ENCODE measurements at places on chromosomes 16 and 17. TPM values are rescaled to one million over a fixed set of nuclear protein-coding genes. Genes with fewer than 3 reads are reported as not detected.

- ATAC-seq: no peak
Measured at GRCh38 chr17:65184235-65184959, 47.2 kb downstream of the RGS9 start.

DNA sequence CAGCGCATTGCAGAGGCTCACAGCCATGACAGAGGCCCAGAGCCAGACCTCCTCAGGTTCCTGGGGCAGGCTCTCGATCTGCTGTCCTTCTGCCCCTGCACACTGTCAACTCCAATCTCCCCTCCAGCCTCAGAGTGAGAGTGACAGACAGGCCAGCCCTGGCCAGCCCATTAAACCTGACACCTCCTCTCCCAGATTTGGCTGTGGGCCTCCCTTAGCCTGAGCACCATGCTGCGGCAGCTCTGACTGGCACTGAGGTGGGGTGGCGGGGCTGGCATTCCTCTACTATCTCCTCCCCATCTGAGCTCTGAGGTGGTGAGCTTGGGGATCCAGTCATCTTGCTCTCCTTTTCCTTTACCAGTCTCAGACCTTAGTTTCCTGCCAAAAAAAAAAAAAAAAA, 15.5 kb upstream of the C1QL1 start:
- no peak for ATAC-seq

GRCh38 chr17:64732336-64733006, 70.4 kb upstream of the SMURF2 start:
- no peak for ATAC-seq

- peak; percentile 91 for ATAC-seq
Measured at GRCh38 chr16:8173111-8173644, 417.1 kb downstream of the TMEM114 start.

Gene LGALS9B
- not detected for total RNA-seq

DNA sequence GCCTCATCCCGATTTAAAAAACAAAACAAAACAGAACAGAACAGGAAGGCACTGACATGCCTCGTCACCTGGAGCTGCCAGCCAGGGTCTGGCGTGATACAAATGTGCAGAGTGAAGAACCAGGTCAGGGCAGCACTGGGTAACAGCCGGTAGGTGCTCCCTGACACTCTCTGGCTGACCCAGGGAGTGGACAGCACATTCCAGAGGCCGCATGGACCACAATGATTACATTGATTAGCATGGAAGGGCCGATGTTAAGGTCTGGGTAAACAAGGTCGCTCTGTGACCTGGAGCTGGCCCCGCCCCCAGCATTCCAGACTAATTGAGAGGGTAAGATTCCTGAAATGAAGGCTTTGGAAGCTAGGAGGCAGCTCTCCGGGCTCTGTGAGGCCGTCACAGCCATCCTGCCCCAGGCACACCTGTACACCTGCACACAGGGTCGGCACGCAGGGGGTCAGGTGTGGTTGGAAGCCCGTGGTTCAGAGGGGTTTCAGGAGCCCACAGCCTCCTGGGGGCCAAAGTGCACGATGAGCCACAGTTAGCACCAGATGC, 21.4 kb downstream of the PIEZO1 start:
- no peak for ATAC-seq

Gene ARHGAP23
- 11.7 TPM for total RNA-seq

- peak; percentile 65 for ATAC-seq
Measured at GRCh38 chr16:31459687-31460581, 633 bp downstream of the ARMC5 start.

Gene GNG13
- total RNA-seq: not detected

DNA sequence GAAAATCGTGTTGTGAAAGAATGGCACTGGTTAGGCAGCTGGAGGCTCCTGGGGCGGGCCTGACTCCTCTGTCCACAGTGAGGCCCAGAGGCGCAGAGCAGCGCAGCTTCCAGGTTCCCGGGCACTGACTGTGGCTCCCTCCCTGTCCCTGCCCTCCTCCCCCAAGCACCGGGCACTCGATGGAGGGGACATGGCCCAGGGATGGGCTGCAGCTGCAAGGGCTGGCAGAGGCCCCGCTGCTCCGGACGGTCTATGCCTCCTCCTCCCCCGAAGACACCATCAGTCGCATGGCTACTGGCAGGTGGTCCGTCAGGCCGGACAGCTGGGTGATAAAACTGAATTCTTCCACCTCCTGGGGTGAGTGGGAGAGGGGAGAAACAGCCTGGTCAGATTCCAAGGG, 50.1 kb downstream of the PRMT7 start:
- peak; percentile 6 for ATAC-seq

- no peak for ATAC-seq
Measured at GRCh38 chr17:28394337-28395116, 11.5 kb downstream of the SLC46A1 start.

GRCh38 chr16:47873434-47873833, 282.4 kb downstream of the ABCC12 start:
- no peak for ATAC-seq

DNA sequence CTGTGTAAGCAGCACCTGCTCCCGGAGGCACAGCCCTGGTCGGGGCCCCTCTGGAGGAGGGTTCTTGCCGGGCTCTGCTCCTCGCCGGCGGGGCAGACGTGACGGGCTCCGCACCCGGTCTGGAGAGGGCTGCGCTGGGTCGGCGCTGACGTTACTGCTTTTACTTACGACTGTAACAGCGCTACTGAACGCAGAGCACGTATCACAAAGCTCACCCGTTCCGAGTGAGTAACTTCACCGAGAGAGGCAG, 1.3 kb upstream of the RAB40C start:
- ATAC-seq: peak; percentile 1

GRCh38 chr17:44363613-44364159, at the start of gene FAM171A2:
FAM171A2 (minus strand) TSS chr17:44363853; CDS start chr17:44363714, 139 bp downstream.
- peak; percentile 78 for ATAC-seq

- ATAC-seq: no peak
Measured at GRCh38 chr17:44204441-44204882, 4.8 kb upstream of the ATXN7L3 start.

- ATAC-seq: peak; percentile 93
Measured at GRCh38 chr16:69761983-69762813, at the start of gene WWP2. WWP2 (plus strand) TSS chr16:69762332; CDS start chr16:69787011, 24,679 bp downstream.

GRCh38 chr16:12903407-12904328, 2.3 kb downstream of the SHISA9 start:
- ATAC-seq: no peak

- ATAC-seq: peak; percentile 21
Measured at GRCh38 chr17:39939106-39939505, 11.6 kb downstream of the LRRC3C start.

Gene SNX20
- total RNA-seq: 0.29 TPM

DNA sequence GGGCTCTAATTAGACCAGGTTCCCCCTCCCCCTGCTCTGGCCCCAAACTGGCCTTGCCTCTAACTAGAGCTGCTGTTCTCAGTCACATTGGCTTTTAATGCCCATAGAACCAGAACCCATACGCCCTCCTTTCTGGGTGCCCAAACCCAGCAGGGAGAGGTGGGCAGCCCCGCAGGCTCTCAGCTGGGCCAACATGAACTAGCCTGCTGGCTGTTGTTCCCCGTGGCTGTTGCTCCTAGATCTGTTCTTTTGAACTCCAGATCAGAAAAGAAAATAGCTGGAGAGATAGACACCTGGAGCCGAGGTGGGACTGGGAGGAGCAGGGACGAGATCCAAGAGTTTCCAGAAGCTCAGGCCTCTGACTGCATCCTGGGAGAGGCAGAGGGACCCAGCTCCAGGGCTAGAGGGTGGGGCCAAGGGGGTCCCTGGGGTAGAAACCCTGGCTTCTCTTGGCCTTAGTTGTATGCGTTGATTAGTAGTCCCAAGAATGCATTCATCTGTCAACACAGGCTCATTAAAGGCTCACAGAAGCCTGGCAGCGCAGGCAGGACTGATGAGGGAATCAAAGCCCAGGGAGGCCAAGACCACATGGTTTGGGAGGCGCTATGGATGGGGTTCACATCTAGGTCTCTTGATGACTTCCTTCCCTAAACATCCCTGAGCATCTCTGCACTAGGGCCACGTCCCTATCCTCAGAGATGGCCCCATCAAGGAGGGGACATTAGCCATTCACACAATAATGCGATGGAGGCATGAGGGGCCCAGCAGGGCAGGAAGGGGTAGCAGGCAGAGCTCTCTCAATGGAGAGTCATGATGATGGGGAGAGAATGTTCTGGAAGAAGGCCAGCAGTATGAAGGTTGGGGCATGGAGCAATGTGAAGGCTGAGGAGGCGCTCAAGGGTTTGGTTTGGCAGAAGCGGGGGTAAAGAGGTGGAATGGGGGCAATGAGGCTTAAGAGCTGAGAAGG, 1.3 kb upstream of the CPSF4L start:
- ATAC-seq: peak; percentile 62

- ATAC-seq: no peak
Measured at GRCh38 chr17:56690441-56691291, 97.2 kb downstream of the NOG start.

GRCh38 chr17:34615326-34615725, 35.9 kb downstream of the TMEM132E start:
- ATAC-seq: no peak

DNA sequence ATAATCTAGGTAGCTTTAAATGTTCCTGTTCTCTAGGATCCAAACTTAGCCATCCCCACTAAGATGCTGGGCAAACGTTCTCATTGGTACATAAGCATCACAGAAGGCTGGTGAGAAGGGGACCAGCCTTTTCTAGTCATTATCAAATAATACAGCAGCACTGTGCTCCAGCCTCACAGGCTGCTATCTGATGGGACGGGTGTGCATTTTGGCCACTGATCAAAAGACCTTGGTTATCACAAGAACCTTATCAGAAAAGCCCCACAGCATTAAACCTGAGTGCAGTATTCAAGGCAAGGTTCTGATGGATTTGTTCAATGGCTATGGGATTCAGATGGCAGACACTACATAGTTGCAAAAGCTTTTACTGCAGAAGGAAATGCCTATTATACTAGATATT, 19.1 kb upstream of the KPNB1 start:
- ATAC-seq: no peak

- ATAC-seq: no peak
Measured at GRCh38 chr17:80624864-80625263, 80.2 kb downstream of the RPTOR start.

- ATAC-seq: no peak
Measured at GRCh38 chr16:79061181-79061580, 539.4 kb downstream of the MAF start.

DNA sequence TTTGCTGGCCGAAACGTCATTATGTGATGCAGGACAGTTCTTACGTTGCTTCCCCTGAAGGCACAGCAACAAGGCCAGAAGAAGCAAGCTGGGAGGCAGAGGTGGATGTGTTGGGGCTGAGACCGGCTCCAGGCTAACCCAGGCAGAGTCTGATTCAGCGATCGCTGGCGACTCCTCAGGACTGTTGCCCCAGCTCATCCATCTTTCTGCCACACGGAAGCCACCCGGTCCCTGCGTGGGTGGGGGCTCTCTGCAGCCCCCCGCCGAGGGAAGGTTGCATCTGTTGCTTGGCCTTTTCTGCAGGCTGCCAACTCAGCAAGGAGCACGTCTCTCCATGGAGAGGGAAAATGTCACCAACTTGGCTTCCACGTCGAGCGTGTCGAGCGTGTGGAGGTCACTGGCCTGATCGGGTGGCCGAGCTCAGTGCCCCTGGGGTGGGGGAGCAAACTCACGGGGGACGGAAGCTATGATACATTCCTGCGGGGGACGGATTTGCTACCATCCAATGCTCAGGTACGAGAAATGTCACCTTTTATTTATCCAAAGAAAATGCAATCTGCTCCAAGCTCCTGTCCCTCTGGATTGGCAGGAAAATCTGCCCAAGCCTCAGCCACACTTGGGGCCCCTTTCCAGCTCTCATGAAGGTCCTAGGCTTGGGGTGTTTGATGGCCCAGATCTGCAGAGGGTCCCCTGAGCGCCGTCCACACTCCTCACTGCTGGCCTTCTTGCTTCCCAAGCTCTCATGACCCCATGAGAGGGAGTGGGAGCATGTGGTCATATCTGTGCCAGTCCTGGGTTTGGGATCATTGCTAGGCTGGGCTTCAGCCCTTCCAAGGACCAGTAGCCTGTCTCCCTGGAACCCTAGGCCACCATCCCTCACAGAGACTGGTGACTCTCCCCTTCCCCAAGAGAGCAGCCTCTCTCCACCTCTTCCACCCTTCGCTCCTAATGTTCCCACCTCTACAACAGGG, 69.4 kb downstream of the RPH3AL start:
- peak; percentile 67 for ATAC-seq

Gene ADAMTS18
- 1.1 TPM for total RNA-seq

- ATAC-seq: peak; percentile 15
Measured at GRCh38 chr16:56269281-56269680, 78.0 kb downstream of the GNAO1 start.

Gene TEN1
- total RNA-seq: 25.6 TPM

DNA sequence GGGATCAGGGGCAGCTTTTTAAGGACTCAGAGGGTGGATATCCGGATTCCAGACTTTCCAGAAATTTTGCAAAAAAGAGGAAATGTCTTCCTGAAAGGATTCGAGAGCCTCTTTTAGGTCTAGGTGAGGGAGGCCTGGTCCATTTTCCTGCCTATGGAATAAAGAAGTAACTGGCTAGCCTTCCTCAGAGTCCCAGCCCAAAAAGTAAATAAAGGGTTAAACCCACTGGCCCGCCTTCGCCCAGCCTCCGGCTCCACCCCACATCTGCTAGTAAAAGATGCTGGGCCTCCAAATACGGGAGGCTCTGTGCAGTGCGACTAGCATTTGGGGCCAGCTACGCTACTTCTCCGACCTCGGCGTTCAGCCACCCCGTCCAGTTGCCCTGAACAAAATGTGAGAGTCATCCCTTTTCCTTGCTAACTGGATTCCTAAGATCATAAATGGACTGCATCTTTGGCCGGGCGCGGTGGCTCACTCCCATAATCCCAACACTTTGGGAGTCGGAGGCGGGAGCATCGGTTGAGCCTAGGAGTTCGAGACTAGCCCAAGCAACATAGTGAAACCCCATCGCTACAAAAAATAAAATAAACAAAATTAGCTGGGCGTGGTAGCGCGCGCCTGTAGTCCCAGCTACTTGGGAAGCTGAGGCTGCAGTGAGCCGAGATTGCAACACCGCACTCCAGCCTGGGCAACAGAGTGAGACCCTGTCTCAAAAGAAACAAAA, 824 bp upstream of the MPP2 start:
- peak; percentile 38 for ATAC-seq

GRCh38 chr17:64120159-64120810, 9.7 kb downstream of the ERN1 start:
- ATAC-seq: no peak

GRCh38 chr16:50360033-50360778, 8.6 kb downstream of the BRD7 start:
- no peak for ATAC-seq

GRCh38 chr17:44217738-44218343, 1.6 kb downstream of the UBTF start:
- no peak for ATAC-seq

Gene MPP2
- total RNA-seq: 26.9 TPM

Measured in motor neuron (in vitro differentiated cells).